CD4-positive, alpha-beta T cell treated with Interleukin-6 for 4 hours (primary cell): ENCODE measurements at places on chromosomes 5 and 9.

GRCh38 chr5:134001938-134002731, 2.6 kb downstream of the VDAC1 start:
- DNase-seq: no peak

DNA sequence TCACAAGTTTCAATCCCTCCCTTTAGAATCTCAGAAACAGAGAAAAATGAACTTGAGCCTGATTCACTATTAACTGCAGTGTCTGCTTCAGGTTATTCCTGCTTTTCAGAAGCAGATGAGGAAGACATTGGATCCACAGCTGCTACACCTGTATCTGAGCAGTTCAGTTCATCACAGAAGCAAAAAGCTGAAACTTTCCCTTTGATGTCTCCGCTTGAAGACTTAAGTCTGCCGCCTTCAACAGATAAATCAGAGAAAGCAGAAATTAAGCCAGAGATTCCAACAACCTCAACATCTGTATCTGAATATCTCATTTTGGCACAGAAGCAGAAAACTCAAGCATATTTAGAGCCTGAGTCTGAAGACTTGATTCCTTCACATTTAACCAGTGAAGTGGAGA, 42.1 kb downstream of the CMYA5 start:
- no peak for DNase-seq

GRCh38 chr5:16467363-16468219, 2.0 kb upstream of the ZNF622 start:
- no peak for DNase-seq

- DNase-seq: no peak
These were observed 356.7 kb downstream of the TMEM167A start for GRCh38 chr5:82720213-82721086.

GRCh38 chr5:127957183-127957582, 126.4 kb upstream of the SLC12A2 start:
- no peak for DNase-seq

GRCh38 chr5:41519801-41520200, 9.4 kb upstream of the PLCXD3 start:
- DNase-seq: no peak
